ENCODE measurements at places on chromosomes 2 and 18. TPM values are rescaled to one million over a fixed set of nuclear protein-coding genes. Genes with fewer than 3 reads are reported as not detected.

GRCh38 chr2:169977530-169977929 lies 150.3 kb downstream of the UBR3 start:
- no peak for DNase-seq

DNA sequence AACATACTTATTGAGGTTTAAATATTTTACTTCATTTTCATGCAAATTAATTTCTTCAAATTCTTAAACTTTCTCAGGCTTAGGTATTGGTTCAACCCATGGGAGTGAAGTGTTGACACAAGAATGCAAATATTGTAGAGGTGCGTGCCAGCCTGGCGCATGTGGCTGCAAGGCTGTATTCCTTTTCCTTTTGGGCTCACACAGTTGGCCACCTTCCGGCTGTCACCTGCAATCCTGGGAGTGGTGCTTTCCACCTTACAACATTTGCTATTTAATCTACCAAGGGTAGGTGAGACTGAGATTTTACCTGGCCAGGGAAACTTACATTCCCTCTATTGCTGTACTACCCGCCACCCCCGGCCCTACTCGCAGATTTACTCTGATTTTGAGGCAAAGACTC lies 141.1 kb downstream of the DCC start:
- peak; percentile 24 for DNase-seq

DNA sequence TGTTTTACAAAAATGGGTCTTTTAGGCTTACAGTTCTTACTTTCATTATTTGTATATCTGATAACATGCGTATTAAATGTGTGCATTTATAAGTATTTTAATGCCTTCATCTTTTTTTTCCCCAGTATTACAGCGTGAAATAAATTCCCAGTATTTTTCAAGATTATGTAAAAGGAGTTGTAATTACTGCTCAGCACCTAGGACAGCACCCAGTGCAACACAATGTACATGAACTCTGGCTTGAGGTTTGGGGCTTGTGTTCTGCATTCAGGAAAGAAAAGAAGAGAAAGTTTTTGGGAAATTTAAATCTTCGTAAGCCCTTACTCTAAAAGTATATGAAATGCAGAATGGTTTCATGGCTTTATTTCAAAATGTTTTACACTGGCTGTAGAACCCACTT lies 16.7 kb downstream of the ZNF638 start:
- peak; percentile 73 for DNase-seq

DNA sequence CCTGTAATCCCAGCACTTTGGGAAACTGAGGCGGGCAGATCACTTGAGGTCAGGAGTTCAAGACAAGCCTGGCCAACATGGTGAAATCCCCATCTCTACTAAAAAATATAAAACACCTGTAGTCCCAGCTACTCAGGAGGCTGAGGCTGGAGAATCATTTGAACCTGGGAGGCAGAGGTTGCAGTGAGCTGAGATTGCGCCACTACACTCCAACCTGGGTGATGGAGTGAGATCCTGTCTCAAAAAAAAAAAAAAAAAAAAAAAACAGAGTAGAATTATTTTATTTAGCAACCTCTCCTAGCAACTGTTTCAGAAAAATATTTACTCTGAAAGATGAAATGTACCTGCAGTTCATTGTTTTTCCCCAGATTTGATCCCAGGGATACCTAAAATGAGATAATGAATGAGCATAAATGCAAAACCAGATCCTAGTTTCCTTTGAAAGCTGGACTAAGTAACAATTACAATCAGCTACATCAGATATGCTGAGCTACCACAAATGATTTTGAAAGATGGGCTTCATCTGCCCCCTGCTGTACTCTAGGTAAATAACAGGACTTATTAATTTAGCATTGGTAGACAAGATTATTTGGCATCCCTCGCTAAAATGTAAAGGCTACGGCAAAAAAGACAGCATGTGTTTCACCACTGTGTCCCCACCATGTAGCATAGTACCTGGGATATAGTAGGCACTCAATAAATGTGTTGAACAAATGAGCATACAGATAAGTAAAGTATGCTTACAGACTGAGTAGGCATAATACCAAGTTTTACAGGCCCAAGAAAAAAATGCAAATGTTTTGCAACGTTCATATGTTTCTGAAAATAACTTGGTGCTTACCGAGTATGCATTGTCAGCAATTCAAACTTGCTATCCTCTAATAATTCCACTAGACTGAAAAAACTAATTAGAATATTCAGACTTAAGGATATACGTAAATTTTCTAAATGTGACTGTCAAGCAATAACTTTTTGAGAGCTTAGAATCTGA lies 102.5 kb downstream of the ATL2 start:
- DNase-seq: peak; percentile 87

DNA sequence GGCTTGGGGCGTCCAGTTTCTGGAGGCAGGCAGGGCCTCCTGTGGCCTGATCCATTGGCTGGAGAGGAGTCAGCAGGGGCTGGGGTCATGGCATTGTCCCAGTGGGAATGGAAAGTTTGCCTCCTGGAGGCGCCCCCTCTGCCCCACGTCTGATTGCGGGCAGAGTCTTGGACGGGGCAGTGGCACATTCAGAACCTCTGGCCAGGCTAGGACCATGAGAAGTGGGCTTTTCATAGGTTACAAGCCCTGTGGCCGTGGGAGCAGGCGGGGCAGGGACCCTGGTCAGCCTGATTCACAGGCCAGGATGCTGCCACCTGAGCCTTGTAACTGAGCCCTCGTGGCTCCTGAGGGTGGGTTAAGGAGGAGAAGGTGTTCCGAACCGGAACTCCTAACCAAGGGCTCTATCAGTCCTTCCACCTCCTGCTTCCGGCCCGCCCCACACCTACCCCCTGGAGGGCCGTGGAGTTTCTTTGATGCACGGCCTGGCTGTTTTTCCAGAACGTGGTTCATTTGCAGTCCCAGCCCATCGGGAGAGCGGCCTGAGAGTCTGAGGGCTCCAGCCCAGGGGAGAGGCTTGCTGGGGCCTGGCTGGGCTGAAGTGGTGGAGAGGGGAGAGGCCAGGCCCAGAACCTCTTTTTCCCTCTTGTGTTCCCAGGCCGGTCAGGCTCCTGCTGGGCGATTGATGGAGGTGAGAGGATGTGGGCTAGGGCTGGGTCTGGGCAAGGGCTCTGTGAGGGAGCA lies 43.9 kb upstream of the PLB1 start:
- DNase-seq: no peak

GRCh38 chr18:60022671-60023276 lies 123.0 kb downstream of the PMAIP1 start:
- DNase-seq: peak; percentile 23

Gene CDH2
- total RNA-seq: 9.2 TPM

Gene LAMA1
- not detected for total RNA-seq

Gene MOGAT1
- total RNA-seq: 1.8 TPM

Gene SAG
- not detected for total RNA-seq

Gene SUPT7L
- total RNA-seq: 27.8 TPM

Gene VAMP8
- 53.2 TPM for total RNA-seq
